ENCODE measurements at places on chromosomes 12 and 14.

DNA sequence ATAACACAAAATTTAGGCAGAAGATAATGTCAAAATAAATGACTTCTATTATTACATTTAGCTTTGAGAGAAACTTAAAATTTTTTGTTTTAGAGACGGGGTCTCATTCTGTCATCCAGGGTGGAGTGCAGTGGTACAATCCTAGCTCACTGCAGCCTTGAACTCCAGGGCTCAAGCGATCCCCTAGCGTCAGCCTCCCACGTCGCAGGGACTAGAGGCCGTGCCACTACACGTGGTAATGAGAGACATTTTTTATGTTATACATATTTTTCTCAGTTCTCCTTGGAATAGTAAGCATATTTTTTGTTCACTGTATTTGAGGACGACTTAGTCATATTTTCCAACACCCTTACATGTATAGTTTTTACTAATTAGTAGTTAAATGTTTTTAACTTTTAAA is 21.5 kb upstream of the NUDT4 start:
- no peak for DNase-seq

DNA sequence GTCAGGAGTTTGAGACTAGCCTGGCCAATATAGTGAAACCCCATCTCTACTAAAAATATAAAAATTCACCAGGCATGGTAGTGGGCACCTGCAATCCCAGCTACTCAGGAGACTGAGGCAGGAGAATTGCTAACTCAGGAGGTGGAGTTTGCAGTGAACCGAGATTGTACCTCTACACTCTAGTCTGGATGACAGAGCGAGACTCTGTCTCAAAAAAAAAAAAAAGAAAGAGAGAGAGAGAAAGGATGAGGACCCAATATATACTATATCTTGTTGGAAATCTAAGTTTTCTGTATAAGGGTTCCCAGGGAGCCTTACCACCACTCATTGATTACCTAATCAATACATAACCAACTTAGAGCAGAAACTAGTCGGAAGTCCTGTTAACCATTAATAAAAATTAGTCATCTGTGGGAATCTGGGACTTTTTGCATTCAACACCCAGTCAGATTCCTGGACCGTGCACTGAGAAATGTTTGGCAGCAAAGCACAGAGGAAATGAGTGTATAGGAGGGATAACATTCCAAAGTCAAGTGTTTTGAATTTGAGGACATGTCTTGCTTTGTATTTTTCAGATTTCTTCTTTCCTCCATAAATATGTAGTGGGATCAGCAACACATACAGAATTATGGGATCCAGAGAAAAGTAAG is 44.8 kb upstream of the NR2C1 start:
- DNase-seq, result no peak

GRCh38 chr12:14185427-14186192 is 179.9 kb upstream of the ATF7IP start:
- DNase-seq, result peak; percentile 27

DNA sequence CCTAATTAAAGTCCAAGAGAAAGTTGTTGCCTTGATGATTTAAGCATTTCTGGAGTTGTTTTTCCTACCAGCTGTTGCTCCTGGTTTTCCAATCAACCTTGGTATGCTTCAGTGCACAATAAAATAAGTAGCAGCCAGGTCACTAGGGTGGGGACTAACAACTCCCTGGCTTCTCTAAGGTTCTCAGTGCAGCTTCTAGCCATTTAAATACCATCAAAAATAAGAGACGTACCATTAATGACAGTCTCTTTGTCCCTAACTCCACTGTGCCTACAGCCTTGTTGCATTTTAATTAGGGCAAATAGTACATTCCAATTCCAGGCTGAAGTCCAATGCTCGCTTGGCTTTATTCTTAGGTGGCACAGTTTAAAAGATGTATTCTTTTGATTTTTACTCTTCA is 11.8 kb downstream of the STON2 start:
- no peak for DNase-seq

DNA sequence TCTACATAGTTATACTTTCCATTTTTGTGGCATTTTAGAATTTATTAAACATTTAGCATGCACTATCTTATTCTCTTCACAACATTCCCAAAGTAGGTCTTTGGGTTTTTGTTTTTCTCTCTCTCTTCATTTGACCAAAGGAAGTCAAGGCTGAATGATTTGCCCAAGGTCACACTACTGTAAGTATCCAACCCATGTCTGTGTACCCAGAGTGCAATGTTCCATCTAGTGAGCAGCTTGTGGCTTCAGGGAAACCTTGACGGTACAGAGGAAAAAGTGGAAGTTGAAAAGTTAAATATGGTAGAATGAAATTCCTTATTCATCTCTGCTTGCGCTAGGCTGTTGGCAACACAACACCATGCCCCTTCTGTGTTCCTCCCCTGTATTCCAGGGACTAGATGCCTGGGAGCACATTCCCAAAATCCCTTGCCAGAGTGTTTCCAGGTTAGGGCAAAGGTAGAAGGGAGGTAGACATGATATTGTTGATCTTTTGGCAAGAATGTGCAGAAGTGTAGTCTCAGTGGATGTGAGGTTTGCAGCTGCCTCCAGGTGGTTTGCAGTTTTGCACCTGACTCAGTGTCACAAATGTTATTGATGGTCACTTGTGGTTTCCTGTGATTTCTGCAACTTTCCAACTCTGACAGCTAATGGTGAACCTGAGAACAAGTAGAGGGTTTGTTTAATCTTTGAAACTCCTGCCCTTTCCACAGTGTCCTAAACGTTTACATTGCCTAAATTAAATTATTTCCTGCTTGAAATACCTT is 196.7 kb downstream of the RMST start:
- DNase-seq, result no peak

- DNase-seq, result no peak
Measured at GRCh38 chr12:82089369-82090121, 268.6 kb downstream of the CCDC59 start.

GRCh38 chr12:131795690-131796410 is 32.3 kb upstream of the MMP17 start:
- no peak for DNase-seq

GRCh38 chr14:90645842-90646443 is 170.3 kb downstream of the TTC7B start:
- no peak for DNase-seq

DNA sequence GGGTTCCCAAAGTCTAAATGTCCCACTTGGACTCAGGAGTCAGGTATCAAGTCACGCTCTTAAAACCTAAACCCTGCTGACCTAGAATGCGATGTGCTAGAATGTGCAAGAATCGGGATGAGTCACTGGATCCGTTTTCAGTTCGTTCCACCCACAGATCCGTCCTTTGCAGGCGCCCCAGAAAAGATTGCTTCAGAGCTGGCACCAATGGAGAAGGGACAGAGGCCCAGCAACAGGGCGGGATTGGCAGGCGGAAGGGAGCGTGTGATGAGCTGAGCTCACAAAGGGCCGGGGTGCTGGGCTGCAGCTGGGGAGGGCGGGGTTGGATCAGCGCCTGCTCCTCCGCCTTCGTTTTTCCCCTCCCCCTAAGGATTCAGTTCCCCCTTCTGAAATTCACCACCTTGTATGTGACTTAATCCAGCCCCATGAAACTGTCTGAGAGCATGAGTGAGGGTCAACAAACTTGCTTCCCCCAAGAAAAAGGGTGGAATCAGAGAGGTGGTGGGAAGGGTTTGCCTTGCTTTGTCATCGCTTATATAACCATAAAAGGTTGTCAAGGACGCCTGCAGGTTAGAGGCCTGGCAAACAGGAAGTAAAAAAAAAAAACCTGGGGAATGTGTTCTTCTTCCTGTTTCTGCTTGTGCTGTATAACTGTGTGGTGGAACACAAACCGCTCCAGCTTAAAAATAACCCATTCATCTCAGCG is 2.8 kb upstream of the UBC start:
- peak; percentile 98 for DNase-seq

DNA sequence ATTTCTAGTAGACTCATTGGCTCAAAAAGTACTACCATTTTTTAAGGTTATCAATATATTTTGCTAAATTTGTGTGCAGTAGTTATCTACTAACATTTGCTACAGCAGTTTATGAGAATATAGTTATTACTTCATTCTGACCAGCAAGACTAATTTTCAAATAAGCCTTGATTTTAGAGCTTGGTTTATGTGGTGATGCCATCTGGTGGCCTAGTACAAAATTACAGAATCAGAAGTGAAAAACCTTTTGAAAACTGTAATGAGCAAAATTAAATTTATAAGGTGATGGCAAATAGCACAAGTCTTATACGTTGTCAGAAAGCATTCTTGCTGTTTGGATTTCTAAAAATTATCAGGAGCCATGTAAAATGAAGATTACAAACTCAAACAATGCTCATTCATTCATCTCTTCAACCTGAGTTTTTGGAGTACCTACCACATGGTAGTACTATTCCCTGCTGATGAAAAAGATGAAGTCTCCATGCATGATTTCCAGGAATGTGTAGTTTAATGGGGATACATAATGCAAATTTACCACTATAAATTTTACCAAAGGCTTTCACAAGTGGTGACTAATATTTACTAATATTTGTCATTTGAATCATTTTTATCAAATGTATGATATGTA is 51.0 kb downstream of the MAGOHB start:
- peak; percentile 67 for DNase-seq

- DNase-seq, result no peak
Measured at GRCh38 chr14:22474730-22475351, 114.2 kb downstream of the DAD1 start.

- no peak for DNase-seq
Measured at GRCh38 chr14:58663494-58664111, 25.8 kb downstream of the DACT1 start.

Measured in CD4-positive, alpha-beta T cell treated with Interleukin-4 for 4 hours (primary cell).